Heart right ventricle (tissue), 16 donors: ENCODE measurements at places on chromosomes 12 and 14.

DNA sequence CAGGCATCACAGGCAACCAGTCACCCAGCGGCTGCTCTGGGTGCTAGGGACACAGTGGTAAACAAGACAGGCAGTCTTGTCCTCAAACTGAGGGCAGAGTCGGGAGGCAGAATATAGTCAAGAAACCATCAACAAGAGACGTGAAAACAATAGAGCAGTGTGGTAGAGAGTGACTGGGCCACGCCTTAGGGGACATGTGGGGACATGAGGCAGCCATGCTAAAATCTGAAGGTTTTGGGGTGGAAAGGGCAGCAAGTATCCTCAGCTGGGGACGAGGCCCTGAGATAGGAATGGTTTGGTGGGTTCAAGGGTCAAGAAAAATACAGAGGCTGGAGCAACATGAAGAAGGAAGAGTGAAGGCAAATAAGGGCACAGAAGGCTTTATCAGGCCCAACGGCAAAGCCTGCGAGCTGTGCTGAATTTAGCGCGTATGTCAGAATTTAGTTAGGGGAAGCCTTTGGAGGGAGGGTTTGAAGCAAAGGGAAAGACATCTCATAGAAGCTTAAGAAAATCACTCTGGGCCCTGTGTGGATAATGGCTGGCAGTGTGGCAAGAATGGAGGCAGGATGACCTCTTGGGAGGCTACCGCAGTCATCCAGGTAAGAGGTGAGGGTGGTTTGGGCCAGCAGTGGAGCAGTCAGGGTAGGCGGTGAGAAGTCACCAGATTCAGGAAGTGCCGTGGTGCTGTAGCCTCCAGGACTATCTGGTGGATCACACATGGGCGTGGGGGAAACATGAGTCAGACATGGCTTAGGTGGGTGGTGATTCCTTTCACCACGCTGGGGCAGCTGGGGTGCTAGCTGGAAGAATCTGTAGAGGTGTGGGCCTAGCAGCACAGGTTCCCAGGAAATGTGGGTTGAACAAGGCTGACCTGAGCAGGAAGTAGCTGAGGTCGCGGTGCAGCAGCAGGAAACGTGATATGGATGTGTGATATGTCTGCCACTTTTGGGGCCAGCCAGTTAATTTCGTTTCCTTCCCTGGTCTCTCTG, 3.0 kb downstream of the EVL start:
- peak; percentile 28 for DNase-seq
- H3K4me3 ChIP-seq: no peak overlapping the region
- no peaks in the 10 kb centered on the region for H3K27me3 ChIP-seq

DNA sequence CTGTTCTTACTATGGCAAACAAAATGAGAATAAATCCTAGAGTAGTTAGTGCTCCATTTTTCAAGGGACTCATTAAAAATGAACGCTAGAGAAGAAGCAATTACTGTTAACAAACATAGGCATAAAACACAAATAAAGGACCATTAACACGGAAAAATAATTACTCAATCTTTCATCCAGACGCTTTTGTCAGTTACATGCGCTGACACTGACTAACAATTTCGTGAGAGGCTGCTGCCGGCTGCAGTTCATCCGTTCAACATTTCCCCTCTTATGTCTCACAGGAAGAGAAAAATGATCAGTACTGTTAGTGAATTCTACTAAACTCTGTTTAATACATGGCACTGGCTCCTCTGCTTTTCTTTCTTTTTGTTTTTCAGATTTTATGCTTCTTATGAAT, 472.7 kb upstream of the FLRT2 start:
- DNase-seq: no peak
- no peaks in the 10 kb centered on the region for H3K36me3 ChIP-seq
- H3K27ac ChIP-seq: no peak overlapping the region

GRCh38 chr12:18521461-18521860, 216.4 kb downstream of the PLCZ1 start:
- no peaks in the 10 kb centered on the region for H3K27me3 ChIP-seq
- no peak overlapping the region for H3K4me3 ChIP-seq
- no peak for DNase-seq
- H3K4me1 ChIP-seq: no peaks in the 10 kb centered on the region

GRCh38 chr12:125676366-125676765, 611.1 kb downstream of the AACS start:
- H3K36me3 ChIP-seq: no peaks in the 10 kb centered on the region
- H3K4me3 ChIP-seq: no peak overlapping the region
- no peak for DNase-seq
- H3K4me1 ChIP-seq: no peaks in the 10 kb centered on the region

DNA sequence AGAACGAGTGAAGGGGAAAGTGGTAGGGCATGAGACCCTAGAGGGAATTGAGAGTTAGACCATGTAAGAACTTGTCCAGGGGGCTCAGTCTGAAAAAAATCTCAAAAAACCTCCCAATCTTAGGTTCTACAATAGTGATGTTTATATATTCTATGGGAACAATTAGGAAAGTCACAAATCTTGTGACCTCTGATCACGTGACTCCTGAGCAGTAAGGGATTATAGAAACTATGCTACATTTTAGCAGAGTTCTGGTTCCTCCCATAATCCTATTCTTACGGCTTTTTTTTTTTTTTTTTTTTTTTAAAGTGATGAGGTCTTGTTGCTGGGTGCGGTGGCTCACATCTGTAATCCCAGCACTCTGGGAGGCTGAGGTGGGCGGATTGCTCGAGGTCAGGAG, 5.8 kb downstream of the ADCK1 start:
- no peaks in the 10 kb centered on the region for H3K36me3 ChIP-seq
- peaks cover 16% of the 10 kb centered on the region for H3K4me1 ChIP-seq
- H3K4me3 ChIP-seq: no peak overlapping the region
- H3K27ac ChIP-seq: no peak overlapping the region
- no peaks in the 10 kb centered on the region for H3K27me3 ChIP-seq
- no peak for DNase-seq

GRCh38 chr14:34093883-34094282, 143.0 kb upstream of the EGLN3 start:
- no peak overlapping the region for H3K27ac ChIP-seq
- H3K27me3 ChIP-seq: no peaks in the 10 kb centered on the region
- peaks cover 6% of the 10 kb centered on the region for H3K4me1 ChIP-seq
- H3K4me3 ChIP-seq: no peak overlapping the region

DNA sequence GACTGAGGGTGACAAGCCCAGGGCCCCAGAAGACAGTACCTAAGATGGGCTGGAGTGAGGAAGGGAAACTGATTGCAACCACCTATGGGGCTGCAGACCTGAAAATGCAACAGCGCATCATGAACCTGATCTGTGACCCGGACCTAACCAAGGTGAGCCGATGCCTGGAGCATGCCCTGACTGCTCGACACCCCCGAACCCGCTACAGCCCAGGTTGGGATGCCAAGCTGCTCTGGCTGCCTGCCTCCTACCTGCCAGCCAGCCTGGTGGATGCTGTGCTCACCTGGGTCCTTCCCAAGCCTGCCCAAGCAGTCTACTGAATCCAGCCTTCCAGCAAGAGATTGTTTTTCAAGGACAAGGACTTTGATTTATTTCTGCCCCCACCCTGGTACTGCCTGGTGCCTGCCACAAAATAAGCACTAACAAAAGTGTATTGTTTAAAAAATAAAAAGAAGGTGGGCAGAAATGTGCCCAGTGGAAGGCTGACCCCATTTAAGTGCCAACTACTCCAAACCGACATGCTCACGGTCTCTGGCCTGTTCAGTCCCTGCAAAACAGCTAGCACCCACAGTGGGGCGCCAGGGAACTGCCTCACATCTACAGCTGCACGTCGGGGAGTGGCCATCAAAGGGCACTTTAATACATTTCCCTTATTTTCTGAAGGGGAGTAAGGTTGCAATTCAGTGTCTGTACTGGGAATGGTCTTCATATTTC, 4.2 kb downstream of the RDH5 start:
- peak overlapping the region; percentile 35 for H3K27ac ChIP-seq
- no peaks in the 10 kb centered on the region for H3K27me3 ChIP-seq
- peaks cover 61% of the 10 kb centered on the region for H3K36me3 ChIP-seq
- no peak for DNase-seq
- H3K4me1 ChIP-seq: peaks cover 79% of the 10 kb centered on the region
- H3K4me3 ChIP-seq: no peak overlapping the region

DNA sequence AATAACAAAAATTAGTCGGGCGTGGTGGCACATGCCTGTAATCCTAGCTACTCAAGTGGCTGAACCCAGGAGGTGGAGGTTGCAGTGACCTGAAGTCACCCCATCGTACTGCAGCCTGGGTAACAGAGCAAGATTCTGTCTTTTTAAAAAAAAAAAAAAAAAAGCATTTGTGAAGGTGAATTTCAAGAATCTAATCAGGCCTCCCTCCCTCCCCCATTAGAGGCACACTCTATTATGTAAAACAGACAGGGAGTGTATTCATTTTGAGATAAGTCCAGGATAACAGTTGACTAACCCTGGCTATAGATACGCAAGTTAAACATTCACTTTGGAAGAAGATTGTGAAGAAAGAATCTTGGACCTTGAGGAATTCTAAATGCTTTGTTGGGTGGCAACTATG, 2.9 kb downstream of the RESF1 start:
- no peak for DNase-seq
- peaks cover 28% of the 10 kb centered on the region for H3K4me1 ChIP-seq
- H3K27ac ChIP-seq: no peak overlapping the region
- peak overlapping the region; percentile 73 for H3K4me3 ChIP-seq
- H3K27me3 ChIP-seq: no peaks in the 10 kb centered on the region

- H3K4me3 ChIP-seq: no peak overlapping the region
- peaks cover 5% of the 10 kb centered on the region for H3K4me1 ChIP-seq
- peaks cover 100% of the 10 kb centered on the region for H3K36me3 ChIP-seq
- no peak overlapping the region for H3K27ac ChIP-seq
Observed at GRCh38 chr12:53481939-53482586, 17.2 kb downstream of the MAP3K12 start.

DNA sequence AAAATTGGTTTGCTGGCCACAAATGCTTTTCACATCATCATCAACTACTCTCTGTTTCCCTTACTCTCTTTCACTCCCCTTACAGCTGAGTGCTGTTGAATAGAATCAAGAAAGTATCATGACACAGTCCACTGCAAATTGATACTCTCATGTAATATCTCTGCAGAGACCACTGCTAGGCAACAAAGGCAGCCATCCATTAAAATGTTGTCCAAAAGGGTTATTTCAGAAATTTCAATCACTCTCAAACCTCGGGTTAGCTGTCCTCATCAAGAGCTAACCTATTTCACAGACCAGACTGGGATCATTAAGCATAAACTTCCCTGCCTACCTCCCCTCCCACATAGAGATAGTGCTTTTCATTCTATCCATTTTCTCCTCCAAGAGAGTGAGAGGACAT, 186.7 kb downstream of the PLCZ1 start:
- H3K4me3 ChIP-seq: no peak overlapping the region
- no peaks in the 10 kb centered on the region for H3K4me1 ChIP-seq
- H3K36me3 ChIP-seq: no peaks in the 10 kb centered on the region
- no peak for DNase-seq
- no peak overlapping the region for H3K27ac ChIP-seq

- H3K27ac ChIP-seq: no peak overlapping the region
- no peak overlapping the region for H3K4me3 ChIP-seq
- no peak for DNase-seq
- H3K27me3 ChIP-seq: peaks cover 17% of the 10 kb centered on the region
- H3K36me3 ChIP-seq: no peaks in the 10 kb centered on the region
- H3K4me1 ChIP-seq: peaks cover 26% of the 10 kb centered on the region
Observed at GRCh38 chr14:23361763-23362162, 3.2 kb downstream of the EFS start.

- no peaks in the 10 kb centered on the region for H3K4me1 ChIP-seq
- H3K27ac ChIP-seq: no peak overlapping the region
- DNase-seq: no peak
- no peaks in the 10 kb centered on the region for H3K27me3 ChIP-seq
Observed at GRCh38 chr12:62800707-62801400, 134.1 kb downstream of the PPM1H start.

- DNase-seq: no peak
- no peaks in the 10 kb centered on the region for H3K36me3 ChIP-seq
- H3K4me1 ChIP-seq: peaks cover 10% of the 10 kb centered on the region
- no peaks in the 10 kb centered on the region for H3K27me3 ChIP-seq
Observed at GRCh38 chr12:108605000-108605689, 7.3 kb upstream of the TMEM119 start.

- no peaks in the 10 kb centered on the region for H3K4me1 ChIP-seq
- no peak for DNase-seq
- no peaks in the 10 kb centered on the region for H3K27me3 ChIP-seq
- no peaks in the 10 kb centered on the region for H3K36me3 ChIP-seq
Observed at GRCh38 chr12:84874125-84874824, 38.3 kb downstream of the SLC6A15 start.

- H3K27me3 ChIP-seq: no peaks in the 10 kb centered on the region
- H3K4me3 ChIP-seq: no peak overlapping the region
- no peak for DNase-seq
- H3K4me1 ChIP-seq: no peaks in the 10 kb centered on the region
Observed at GRCh38 chr12:27958675-27959074, 13.9 kb downstream of the PTHLH start.

DNA sequence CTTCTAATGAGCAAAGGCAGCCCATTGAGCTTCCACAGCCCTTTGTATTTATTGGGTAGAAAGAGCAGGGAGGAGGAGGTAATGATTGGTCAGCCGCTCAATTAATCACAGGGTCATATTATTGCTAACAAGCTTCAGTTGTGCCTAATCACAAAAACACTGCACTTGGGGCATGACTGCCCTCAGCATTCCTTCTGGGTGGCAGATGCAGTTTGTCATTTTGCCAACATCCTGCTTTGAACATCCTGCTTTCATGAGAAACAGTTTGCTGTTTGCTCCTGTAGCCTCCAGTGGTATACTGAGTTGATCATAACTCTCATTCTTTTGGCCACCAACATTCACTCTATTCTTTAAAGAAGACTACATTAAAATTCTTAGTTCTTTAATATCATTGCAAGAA, 462.9 kb upstream of the MIS18BP1 start:
- H3K27ac ChIP-seq: no peak overlapping the region
- no peak for DNase-seq
- H3K27me3 ChIP-seq: no peaks in the 10 kb centered on the region

DNA sequence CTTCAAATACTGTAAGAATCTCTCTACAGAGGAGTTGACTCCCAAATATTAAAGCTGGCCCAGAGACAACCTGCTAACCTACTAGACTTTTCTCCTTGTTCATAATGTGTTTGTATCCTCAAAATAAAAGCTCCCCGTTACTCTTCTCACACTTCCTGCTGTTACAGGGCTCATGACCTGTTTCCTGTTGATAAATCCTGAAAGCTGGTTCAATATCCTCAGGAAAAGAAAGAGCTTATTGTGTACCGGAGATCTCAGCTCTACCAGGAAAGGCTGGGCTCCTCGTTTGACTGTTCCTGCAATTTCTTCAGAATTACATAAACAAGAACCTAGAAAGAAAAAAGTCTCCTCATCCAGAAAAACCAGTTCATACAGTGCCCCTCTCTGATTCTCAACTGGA, 30.8 kb downstream of the CLEC1A start:
- no peak overlapping the region for H3K4me3 ChIP-seq
- H3K27me3 ChIP-seq: no peaks in the 10 kb centered on the region
- H3K27ac ChIP-seq: peak overlapping the region; percentile 57
- H3K36me3 ChIP-seq: no peaks in the 10 kb centered on the region
- peaks cover 36% of the 10 kb centered on the region for H3K4me1 ChIP-seq
